ENCODE measurements at places on chromosomes 6 and 20.

DNA sequence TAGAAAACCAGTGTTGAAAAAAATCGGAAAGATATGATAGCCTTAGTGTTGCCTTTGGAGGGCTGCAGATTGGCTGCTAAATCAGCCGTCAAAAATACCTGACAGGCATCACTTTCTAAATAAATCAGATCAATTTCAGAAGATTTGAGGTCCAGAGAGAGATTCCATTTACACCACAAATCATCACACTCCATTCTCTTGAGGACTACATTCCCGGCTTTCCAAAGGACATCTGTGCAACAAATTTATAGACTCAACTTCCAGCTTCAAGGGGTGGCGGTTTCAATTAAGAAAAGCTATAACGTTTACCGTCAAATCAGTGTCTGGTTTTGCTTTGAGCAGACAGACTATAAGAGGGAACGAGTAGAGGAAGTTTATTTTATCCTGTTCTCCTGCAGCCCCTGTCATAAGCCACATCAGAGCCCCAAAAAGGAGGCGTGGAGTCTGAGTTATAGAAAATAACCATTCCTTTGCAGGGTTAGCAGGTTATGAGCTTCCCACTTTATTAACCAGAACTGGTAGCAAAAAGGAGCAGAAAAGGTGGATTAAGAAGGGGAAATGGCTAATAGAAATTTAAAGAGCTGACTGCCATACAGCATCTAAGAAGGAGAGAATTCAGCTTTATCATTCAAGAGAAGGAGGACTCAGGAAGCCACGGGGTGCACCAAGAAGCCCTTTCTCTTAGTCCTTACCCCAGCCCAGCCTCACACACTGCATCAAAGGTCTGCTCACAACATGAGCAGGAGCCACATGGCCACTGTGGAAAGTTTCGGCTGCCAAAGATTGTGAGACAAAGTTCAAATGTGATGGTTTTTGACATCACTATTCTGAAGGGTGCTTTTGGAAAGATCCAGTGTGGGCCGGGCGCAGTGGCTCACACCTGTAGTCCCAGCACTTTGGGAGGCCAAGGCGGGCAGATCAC lies 12.9 kb upstream of the UQCC2 start:
- peaks cover 30% of the 10 kb centered on the region for H3K27me3 ChIP-seq
- DNase-seq = no peak
- no peaks in the 10 kb centered on the region for H3K36me3 ChIP-seq
- H3K27ac ChIP-seq = no peak overlapping the region
- peaks cover 6% of the 10 kb centered on the region for H3K4me1 ChIP-seq

GRCh38 chr20:62487561-62488354 lies 12.0 kb upstream of the GATA5 start:
- H3K4me1 ChIP-seq = peaks cover 3% of the 10 kb centered on the region
- DNase-seq = no peak
- H3K36me3 ChIP-seq = no peaks in the 10 kb centered on the region
- H3K27me3 ChIP-seq = peaks cover 35% of the 10 kb centered on the region
- H3K4me3 ChIP-seq = no peak overlapping the region

GRCh38 chr6:150894191-150894744 lies 28.8 kb downstream of the MTHFD1L start:
- DNase-seq = no peak
- no peak overlapping the region for H3K4me3 ChIP-seq

DNA sequence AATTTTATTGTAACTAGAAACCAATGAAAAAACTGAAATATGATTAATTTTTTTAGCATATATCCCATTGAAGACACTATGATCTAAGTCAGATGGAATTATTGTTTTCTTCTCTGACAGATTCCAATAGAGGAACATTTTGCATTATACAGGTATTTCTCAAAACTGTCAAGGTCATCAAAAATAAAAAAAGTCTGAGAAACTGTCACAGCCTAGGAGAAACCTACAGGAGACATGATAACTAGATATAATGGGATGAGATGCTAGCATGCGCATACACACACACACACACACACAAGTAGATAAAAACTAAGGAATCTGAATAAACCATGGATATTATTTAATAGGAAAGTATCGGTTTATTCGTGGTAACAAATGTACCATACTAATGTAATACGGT lies 161.9 kb upstream of the HCRTR2 start:
- no peak overlapping the region for H3K4me3 ChIP-seq
- H3K27ac ChIP-seq = no peak overlapping the region
- no peaks in the 10 kb centered on the region for H3K27me3 ChIP-seq

- no peak overlapping the region for H3K4me3 ChIP-seq
- H3K27ac ChIP-seq = no peak overlapping the region
- peak; percentile 34 for DNase-seq
These were observed 232.4 kb upstream of the RSPO3 start for GRCh38 chr6:126886106-126886505.

DNA sequence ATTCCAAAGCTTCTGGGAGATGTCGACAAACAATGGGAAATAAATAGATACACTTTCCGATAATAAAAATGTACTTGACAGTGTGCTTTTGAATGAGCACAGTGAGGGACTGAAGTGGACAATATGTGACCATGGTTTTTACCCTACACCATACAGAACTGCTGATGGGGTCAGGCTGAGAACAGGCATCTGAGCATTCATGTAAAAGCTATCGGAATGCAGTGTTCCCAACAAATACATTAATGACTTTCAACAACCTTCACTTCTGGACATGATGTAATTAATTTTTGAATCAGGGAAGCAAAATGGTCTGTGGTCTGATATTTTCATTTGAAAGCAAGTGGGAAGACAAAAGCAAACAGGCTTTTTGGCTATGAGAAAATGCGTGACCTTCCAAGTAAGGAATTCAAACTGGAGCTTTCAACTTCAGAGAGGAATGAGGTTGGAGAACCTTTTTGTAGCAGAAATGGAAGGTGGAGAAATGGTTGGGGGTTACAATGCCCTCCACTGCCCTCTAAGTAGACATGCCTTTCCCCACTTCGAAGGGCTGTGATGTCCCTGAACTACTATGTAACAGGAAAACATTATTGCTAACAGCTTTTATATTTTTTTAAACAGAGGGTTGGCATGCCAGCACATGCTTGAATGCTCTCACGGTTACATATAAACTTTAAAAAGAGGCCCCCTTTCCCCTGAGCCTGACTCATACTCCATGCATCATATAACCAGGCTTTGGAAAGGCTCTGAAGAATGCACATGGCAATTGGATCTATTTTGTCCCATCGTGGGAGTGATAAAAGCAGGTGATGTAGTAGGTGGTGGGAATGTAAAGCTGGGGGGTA lies 203.5 kb upstream of the CITED2 start:
- no peaks in the 10 kb centered on the region for H3K27me3 ChIP-seq
- H3K4me3 ChIP-seq = no peak overlapping the region
- H3K27ac ChIP-seq = no peak overlapping the region
- no peaks in the 10 kb centered on the region for H3K36me3 ChIP-seq

GRCh38 chr6:12163149-12163548 lies 127.0 kb upstream of the EDN1 start:
- peak; percentile 88 for DNase-seq
- no peaks in the 10 kb centered on the region for H3K27me3 ChIP-seq
- H3K27ac ChIP-seq = no peak overlapping the region
- peaks cover 32% of the 10 kb centered on the region for H3K36me3 ChIP-seq

- no peaks in the 10 kb centered on the region for H3K36me3 ChIP-seq
- peak overlapping the region; percentile 96 for H3K27ac ChIP-seq
- H3K4me3 ChIP-seq = peak overlapping the region; percentile 76
- H3K27me3 ChIP-seq = no peaks in the 10 kb centered on the region
- H3K4me1 ChIP-seq = peaks cover 51% of the 10 kb centered on the region
- peak; percentile 85 for DNase-seq
These were observed 55.5 kb downstream of the PRDM1 start for GRCh38 chr6:106141441-106142237.

DNA sequence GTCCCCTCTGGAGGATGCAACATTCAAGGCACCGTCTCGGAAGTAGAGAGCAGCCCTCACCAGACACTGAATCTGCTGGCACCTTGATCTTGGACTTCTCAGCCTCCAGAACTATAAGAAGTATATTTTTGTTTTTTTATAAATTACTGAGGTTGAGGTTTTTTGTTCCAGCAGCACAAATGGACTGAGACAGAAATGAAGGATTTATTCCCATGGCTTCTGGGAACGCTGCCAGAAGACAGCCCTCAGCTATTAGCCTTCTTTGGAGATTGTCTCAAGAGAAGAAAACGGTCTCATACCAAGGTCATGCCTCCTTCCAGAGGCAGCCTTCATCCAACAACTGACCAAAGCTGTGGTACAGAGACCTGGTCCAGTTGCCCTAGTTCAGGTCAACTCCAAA lies 85.4 kb downstream of the CHMP4B start:
- H3K27ac ChIP-seq = no peak overlapping the region
- no peak for DNase-seq
- H3K36me3 ChIP-seq = no peaks in the 10 kb centered on the region

DNA sequence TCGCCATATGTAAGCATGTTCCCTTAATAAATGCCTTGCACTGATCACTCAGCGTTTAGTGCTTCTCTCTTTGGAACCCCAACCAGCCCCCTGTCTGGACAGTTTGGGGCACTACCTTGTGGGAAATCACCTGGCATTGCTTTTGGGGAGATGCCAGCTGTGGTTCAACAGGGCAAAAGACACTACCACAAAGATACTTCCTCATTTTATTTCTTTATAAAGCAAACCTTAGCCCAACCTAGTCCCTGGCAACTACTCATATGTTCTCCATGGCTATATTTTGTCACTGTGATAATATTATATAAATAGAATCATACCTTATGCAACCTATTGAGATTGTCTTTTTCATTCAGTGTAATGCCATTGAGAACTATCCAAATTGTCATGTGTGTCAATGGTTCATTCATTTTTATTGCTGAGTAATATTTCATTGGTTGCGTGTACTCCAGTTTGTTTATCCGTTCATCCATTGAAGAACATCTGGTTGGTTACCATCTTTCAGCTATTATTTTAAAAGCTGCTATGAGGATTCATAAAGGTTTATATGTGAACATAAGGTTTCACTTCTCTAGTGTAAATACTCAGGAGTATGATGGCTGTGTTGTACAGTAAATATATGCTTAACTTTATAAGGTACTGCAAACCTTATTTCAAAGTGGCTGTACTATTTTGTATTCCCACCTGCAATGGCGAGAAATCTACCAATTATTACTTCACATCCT lies 114.8 kb downstream of the MOXD1 start:
- H3K36me3 ChIP-seq = no peaks in the 10 kb centered on the region
- H3K27ac ChIP-seq = no peak overlapping the region
- no peak for DNase-seq
- no peaks in the 10 kb centered on the region for H3K4me1 ChIP-seq

GRCh38 chr6:18042536-18043145 lies 55.2 kb upstream of the KIF13A start:
- H3K27ac ChIP-seq = no peak overlapping the region
- no peaks in the 10 kb centered on the region for H3K4me1 ChIP-seq
- no peak for DNase-seq
- no peaks in the 10 kb centered on the region for H3K36me3 ChIP-seq
- peaks cover 10% of the 10 kb centered on the region for H3K27me3 ChIP-seq

DNA sequence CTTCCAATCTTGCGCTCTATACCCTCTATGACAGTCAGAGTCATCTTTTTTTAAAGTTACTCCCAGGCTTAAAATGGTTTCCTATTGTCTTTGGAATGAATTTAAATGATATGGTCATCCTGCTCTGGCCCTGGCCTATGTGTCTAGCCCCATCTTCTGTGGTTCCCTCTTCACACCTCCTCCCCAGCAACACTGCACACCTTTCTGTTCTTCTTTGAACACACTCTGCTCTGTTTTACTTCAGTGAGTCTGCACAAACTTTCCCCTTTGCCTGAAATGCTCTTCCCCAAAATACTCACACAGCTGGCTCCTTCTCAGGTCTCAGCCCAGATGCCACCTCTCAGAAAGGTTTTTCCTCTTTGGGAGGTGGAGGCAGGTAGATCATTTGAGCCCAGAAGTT lies 132.7 kb downstream of the FYN start:
- peaks cover 81% of the 10 kb centered on the region for H3K36me3 ChIP-seq
- H3K27me3 ChIP-seq = no peaks in the 10 kb centered on the region
- H3K4me3 ChIP-seq = no peak overlapping the region
- DNase-seq = no peak
- H3K27ac ChIP-seq = peak overlapping the region; percentile 0

GRCh38 chr6:34036357-34037069 lies 109.4 kb downstream of the GRM4 start:
- H3K36me3 ChIP-seq = no peaks in the 10 kb centered on the region
- H3K27me3 ChIP-seq = peaks cover 1% of the 10 kb centered on the region
- no peaks in the 10 kb centered on the region for H3K4me1 ChIP-seq

DNA sequence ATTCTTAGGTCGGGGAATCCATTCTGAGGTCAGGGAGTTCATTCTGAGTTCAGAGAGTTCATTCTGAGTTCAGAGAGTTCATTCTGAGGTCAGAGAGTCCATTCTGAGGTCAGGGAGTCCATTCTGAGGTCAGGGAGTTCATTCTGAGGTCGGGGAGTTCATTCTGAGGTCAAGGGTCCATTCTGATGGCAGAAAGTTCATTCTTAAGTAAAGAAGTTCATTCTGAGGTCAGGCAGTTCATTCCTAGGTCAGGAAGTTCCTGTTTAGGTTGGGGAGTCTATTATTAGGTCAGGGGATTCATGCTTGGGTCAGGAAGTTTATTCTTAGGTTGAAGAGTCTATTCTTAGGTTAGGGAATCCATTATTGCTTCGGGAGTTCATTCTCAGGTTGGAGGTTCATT lies 16.5 kb upstream of the NXT1 start:
- H3K4me3 ChIP-seq = no peak overlapping the region
- H3K4me1 ChIP-seq = peaks cover 8% of the 10 kb centered on the region
- H3K27me3 ChIP-seq = no peaks in the 10 kb centered on the region
- no peak for DNase-seq
- H3K36me3 ChIP-seq = no peaks in the 10 kb centered on the region

DNA sequence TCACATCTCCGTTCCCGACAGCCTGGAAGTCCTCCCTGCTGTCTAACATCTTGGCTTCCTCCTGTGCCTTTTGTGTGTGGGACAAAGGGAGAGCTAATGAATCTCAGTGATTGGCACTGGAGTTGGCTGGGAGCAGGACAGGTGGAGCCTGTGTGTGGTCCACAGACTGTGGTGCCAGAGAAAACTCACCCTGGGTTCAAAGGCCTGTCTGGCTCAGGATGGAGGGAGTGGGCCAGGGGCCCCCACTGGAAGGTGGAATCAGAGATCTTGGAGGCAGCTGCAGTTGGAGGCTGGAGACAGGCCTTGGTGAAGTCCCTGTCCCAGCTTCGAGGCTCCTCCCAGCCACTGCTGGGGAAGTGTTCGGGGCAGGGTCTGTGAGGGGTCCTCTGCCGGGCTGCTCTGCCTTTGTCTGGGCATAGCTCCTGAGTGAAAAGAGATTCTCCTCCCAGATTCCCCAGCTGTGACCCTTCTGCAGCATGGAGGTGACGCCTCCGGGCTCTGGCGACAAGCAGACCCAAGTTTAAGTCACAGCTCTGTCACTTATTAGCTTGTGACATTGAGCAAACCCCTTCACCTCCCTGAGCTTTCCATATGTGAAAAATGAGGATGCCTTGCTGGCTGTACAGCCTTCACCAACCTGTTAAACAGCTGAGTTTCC lies 13.9 kb upstream of the ITPR3 start:
- no peak for DNase-seq
- H3K27ac ChIP-seq = no peak overlapping the region
- peaks cover 12% of the 10 kb centered on the region for H3K27me3 ChIP-seq
- no peak overlapping the region for H3K4me3 ChIP-seq
- no peaks in the 10 kb centered on the region for H3K4me1 ChIP-seq

Data from activated CD4-positive, alpha-beta T cell treated with anti-CD3 and anti-CD28 coated beads, Interleukin-2, amount 10 ng/mL, durations not matched to agents 24 days and 14 days (primary cell).